ENCODE measurements at places on chromosomes 1 and 21.

- no peak for DNase-seq
These were observed 64.9 kb downstream of the MEF2D start for GRCh38 chr1:156435545-156436140.

DNA sequence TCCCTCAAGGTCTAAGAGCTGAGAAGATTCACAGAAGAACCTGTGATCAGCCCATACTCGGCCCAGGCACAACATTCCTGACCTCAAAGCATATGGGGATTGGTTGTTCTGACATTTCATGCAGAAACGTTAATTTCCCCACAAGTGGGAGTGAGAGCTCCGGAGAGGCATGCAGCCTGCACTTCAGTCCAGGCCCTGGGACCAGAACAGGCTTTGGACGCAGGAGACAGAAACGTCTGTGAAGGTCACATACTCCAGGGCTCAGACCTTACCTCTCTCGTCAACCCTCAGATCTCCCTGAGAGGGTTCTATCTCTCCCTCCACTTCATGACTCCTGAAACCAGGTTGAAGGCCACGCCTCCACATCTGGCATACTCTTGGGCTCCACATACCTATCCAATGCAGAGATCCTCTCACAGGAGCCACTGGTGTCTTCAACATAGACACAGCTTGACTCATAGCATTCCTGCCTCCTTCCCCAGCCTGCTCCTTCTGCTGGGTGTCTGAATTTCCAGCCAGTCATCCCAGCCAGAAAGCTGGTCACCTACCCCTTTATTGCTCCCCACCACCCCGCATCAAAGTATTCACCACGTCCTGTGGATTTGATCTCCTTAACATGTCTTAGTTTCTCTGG lies 149.2 kb downstream of the OMA1 start:
- DNase-seq: no peak

GRCh38 chr1:241596633-241597032 lies 43.5 kb downstream of the CHML start:
- no peak for DNase-seq

GRCh38 chr1:185365951-185366350 lies 48.9 kb upstream of the IVNS1ABP start:
- no peak for DNase-seq

- no peak for DNase-seq
These were observed 22.0 kb downstream of the SMAP2 start for GRCh38 chr1:40395190-40396175.

DNA sequence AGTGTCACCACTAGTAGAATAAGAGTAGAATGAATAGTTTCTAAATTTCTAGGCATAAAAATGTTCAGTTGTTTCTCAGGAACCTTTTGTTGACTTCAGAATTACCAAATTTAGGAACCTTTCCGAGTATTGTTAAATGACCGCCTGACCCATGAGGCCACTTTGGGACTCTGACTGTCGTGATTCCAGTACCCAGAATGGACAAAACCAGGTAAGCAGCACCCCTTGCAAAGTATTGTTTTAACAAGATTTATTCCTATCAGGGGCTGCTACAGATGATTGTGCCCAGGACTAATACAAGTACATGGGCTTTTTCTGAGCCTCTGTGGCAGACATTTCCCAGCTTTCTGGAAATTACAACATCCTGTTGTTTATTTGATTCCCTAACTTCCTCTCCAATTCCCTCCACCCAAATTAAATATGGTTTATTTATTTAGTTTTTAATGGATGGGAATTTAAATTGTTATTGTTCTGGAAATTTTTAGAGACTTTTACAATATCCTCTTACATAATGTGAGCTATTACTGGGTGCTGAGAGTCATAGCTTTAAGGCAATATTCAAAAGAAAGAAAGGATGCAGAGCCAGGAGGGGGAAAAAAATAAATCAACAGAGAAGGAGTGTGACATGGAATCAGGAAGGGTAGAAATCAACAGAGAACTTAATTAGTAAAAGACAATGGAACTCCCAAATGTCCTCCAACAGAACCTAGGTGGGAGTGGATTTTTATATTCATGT lies 37.4 kb upstream of the NTPCR start:
- DNase-seq: no peak
